ENCODE measurements at places on chromosomes 16 and 17. TPM values are rescaled to one million over a fixed set of nuclear protein-coding genes. Genes with fewer than 3 reads are reported as not detected.

The PIK3R5 gene
- total RNA-seq = 10.4 TPM

The PROCA1 gene
- 48.8 TPM for total RNA-seq

The HAGHL gene
- 11.4 TPM for total RNA-seq

The SPNS2 gene
- total RNA-seq = not detected

The TMIGD1 gene
- not detected for total RNA-seq

DNA sequence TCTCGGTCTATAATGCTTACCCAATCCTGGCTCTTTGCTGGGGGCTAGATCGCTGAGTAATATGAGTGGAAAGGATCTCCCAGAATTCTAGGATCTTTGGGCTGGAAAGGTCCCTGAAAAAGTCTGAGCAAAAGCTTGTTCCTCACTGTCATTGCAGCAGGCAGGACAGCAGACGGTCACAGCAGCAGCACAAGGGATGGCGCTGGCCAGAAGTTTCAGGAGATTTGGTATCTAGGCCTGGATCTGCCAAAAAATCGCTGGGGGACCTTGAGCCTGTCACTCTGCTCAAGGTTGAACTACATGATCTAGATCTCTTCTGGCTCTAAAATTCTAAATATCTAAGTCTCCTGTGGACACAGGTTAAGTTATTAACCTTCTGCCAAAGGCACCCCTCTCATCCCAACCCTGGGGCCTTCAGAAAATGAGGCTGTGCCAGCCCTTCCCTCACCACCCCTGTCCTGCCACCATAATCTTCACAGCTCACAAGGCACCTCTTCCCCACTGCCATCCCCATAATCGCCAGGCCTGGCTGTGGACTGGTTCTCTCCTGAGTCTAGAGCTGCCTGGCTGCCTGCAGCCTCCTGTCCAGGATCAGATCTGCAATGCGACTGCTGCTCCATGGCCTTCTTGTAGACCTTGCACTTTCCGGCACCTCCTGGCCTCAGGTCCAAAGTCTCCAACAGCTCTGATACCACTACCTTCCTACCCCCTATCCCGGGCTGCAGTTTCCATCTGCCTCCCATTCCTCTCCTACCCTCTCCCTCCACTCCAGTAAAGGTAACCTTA, 10.2 kb downstream of the MYO18A start:
- peaks cover 10% of the 10 kb centered on the region for H3K36me3 ChIP-seq
- no peak overlapping the region for H3K4me3 ChIP-seq
- DNase-seq = no peak
- H3K27ac ChIP-seq = no peak overlapping the region
- no peaks in the 10 kb centered on the region for H3K27me3 ChIP-seq

- peaks cover 21% of the 10 kb centered on the region for H3K36me3 ChIP-seq
- no peak overlapping the region for H3K27ac ChIP-seq
- H3K4me1 ChIP-seq = peaks cover 5% of the 10 kb centered on the region
These were observed 6.5 kb downstream of the NATD1 start for GRCh38 chr17:21246698-21247097.

- H3K27ac ChIP-seq = peak overlapping the region; percentile 93
- H3K27me3 ChIP-seq = no peaks in the 10 kb centered on the region
- H3K4me3 ChIP-seq = peak overlapping the region; percentile 93
- H3K4me1 ChIP-seq = peaks cover 7% of the 10 kb centered on the region
- peak; percentile 95 for DNase-seq
These were observed 654 bp downstream of the TNFAIP1 start for GRCh38 chr17:28335959-28336871.

DNA sequence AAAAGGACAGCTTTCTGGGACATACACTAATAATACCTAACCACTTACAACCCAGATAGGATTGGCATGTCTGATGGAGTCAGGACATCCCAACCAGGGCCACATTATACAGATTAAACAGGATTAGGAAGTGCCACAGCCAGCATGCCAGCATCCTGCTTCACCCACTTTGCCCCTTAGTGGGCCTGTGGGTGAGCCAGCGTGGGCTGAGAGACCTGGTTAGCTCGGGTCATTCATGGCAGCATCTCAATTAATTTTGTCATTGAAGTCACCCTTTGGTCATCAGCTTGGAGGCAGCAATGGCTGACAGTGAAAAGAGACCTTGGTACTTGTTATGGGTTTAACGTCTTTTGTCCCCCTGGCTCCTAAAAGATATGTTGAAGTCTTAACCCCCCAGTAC, 29.9 kb upstream of the SLC6A2 start:
- DNase-seq = no peak
- no peak overlapping the region for H3K4me3 ChIP-seq
- H3K27ac ChIP-seq = no peak overlapping the region
- H3K36me3 ChIP-seq = no peaks in the 10 kb centered on the region
- H3K4me1 ChIP-seq = no peaks in the 10 kb centered on the region

GRCh38 chr17:6231465-6231864, 161.3 kb downstream of the WSCD1 start:
- H3K4me1 ChIP-seq = no peaks in the 10 kb centered on the region
- H3K4me3 ChIP-seq = no peak overlapping the region
- no peaks in the 10 kb centered on the region for H3K27me3 ChIP-seq
- DNase-seq = no peak

DNA sequence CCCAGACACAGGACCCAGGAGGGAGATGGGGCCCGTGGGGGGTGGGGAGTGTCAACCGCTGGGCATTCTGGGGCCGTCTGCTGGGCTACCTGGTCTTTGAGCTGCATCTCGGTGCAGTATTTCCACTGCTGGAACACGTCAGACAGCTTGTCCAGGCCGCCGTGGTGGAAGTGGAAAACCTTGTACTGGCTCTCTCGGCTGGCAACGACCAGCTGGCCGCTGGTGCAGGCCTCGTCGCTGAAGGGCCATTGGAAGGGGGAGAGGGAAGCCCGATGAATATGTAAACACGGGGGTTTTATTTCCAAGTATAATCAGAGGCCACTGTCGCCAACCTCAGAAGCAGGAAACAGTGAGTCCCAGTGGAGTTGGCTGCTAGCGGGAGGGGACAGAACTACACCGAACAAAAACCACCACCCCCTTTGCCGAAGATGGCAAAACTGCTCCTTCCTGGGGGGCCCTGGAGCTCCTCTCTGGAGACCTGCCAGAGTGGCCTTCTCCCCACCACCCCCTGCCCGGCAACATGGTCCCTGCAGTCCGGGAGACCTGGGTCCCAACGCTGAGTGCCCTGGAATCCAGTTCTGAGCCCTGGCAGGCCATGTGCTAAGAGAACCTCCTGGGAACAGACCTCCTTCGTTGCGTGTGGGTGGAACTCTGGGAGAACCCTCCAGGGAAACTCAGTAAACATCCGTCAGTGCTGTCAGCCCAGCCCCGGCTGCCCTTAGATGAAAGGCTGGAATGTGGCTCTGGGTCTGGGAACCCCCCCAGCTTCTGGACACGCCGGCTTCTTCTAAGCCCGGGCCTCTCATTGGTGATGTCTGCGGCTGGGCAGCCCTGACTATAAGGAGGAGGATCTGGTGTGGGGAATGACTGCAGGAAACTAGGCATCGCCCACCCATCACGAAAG, 84.1 kb downstream of the TBC1D16 start:
- no peak overlapping the region for H3K4me3 ChIP-seq
- H3K27ac ChIP-seq = peak overlapping the region; percentile 97
- H3K36me3 ChIP-seq = peaks cover 19% of the 10 kb centered on the region
- peak; percentile 77 for DNase-seq
- peaks cover 8% of the 10 kb centered on the region for H3K4me1 ChIP-seq
- H3K27me3 ChIP-seq = no peaks in the 10 kb centered on the region

- no peak overlapping the region for H3K27ac ChIP-seq
- H3K36me3 ChIP-seq = no peaks in the 10 kb centered on the region
- H3K27me3 ChIP-seq = no peaks in the 10 kb centered on the region
- no peak overlapping the region for H3K4me3 ChIP-seq
- no peak for DNase-seq
- H3K4me1 ChIP-seq = peaks cover 12% of the 10 kb centered on the region
These were observed 183.2 kb upstream of the GSE1 start for GRCh38 chr16:85429776-85430522.

DNA sequence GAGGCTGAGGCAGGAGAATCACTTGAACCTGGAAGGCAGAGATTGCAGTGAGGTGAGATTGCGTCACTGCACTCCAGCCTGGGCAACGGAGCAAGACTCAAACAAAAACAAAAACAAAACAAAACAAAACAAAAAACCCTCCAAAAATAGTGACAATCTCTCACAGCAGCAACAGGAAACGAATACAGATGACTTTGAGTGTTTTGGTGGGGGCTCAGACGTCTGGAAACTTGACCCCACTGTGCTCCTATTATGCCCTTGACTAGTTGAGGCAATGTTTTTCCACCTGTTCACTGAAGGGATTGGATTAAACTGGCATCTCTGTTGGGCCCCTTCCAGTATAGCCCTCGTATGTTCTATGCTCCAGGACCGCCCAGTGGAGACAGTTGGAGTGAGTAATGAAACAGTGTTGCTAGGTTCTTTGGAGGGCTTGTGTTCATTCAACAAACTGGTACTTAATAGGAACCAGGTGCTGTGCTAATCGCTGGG, 167.0 kb downstream of the UTP18 start:
- H3K27ac ChIP-seq = no peak overlapping the region
- no peak overlapping the region for H3K4me3 ChIP-seq
- no peaks in the 10 kb centered on the region for H3K4me1 ChIP-seq
- no peak for DNase-seq
- no peaks in the 10 kb centered on the region for H3K27me3 ChIP-seq

GRCh38 chr17:3157218-3157617, 29.9 kb upstream of the OR1G1 start:
- H3K27ac ChIP-seq = no peak overlapping the region
- no peaks in the 10 kb centered on the region for H3K36me3 ChIP-seq
- no peaks in the 10 kb centered on the region for H3K4me1 ChIP-seq
- no peak overlapping the region for H3K4me3 ChIP-seq
